ENCODE measurements at places on chromosomes 1 and 21. TPM values are rescaled to one million over a fixed set of nuclear protein-coding genes. Genes with fewer than 3 reads are reported as not detected.

The CASQ1 gene
- 29.6 TPM for total RNA-seq

The PLEKHN1 gene
- total RNA-seq = not detected

The CLCA4 gene
- not detected for total RNA-seq

The CBR3 gene
- 5.2 TPM for total RNA-seq

The PM20D1 gene
- total RNA-seq = 0.79 TPM

The DCLRE1B gene
- 1.7 TPM for total RNA-seq

The ELF3 gene
- total RNA-seq = 0.54 TPM

The PLA2G2F gene
- total RNA-seq = not detected

The EPHB2 gene
- total RNA-seq = 0.95 TPM

GRCh38 chr1:217133092-217133491 lies 409.9 kb upstream of the ESRRG start:
- H3K36me3 ChIP-seq = no peaks in the 10 kb centered on the region
- no peak for DNase-seq
- H3K27me3 ChIP-seq = peaks cover 25% of the 10 kb centered on the region
- no peak overlapping the region for H3K27ac ChIP-seq
- no peaks in the 10 kb centered on the region for H3K4me1 ChIP-seq
- no peak overlapping the region for H3K4me3 ChIP-seq

GRCh38 chr1:167837326-167837725 lies 76.6 kb downstream of the ADCY10 start:
- no peaks in the 10 kb centered on the region for H3K36me3 ChIP-seq
- no peak overlapping the region for H3K4me3 ChIP-seq
- no peak overlapping the region for H3K27ac ChIP-seq
- DNase-seq = no peak
- H3K4me1 ChIP-seq = no peaks in the 10 kb centered on the region
- no peaks in the 10 kb centered on the region for H3K27me3 ChIP-seq

DNA sequence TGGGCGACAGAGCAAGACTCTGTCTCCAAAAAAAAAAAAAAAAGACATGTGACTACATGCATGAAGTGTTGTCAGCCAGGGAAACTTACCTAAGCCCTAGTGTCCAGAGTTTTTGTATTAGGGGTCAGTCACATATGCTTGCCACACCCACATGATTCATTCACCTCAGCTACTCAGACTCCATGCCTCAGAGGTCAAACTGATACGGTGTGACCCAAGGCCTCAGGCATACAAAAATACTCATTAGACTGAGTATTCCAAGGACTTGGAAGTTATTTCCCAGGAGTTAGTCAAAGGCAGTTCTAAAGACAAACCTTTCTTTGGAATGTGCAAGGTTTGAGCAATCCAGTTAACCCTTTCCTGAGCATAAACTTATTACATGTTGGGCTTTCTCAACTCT lies 6.3 kb upstream of the TRIM33 start:
- H3K27ac ChIP-seq = no peak overlapping the region
- H3K36me3 ChIP-seq = no peaks in the 10 kb centered on the region
- H3K27me3 ChIP-seq = no peaks in the 10 kb centered on the region
- DNase-seq = no peak
- H3K4me3 ChIP-seq = no peak overlapping the region

DNA sequence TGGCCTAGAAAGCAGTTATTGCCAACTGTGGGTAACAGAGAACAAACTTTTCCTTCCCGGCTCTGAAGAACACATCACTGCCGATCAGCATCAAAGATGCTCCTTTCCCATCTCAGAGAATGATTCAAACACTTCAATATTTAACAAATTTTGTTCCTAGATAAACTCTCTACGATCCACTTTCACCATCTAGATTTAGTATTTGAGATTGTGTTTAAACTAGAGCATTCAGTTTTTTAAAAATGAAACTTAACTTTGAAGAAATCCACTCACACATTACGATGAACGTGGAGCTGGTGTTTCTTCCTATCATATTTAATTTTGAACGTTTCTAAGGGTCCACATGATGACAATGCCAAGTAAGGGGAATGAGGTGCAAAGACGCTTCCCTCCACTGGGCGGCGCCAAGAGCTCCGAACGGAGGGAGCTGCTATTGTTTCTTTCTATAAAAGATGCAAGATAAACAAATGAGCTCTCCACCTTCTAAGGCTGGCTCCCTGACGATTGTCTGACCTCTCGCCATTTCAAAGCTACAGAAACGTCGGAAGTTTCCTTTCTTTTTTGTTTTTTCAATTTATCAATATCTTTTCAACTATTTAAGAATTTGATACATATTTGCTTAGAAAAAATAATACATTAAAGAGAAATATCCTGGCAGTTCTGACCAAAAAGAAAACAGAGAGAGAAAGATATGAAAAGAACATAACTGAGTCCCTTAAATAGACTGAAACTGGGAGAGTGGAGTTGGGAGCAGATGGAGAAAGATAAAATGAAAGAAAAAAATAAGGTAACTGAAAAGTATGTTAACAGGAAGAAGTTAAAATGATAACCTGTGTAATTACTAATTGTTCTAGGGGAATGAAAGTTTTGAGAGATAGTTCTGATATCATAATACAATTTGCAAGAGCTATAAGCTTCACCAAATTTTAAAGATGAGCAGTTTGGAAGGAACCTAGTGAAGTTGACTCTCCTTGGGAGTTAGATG lies 4.4 kb upstream of the BARHL2 start:
- peaks cover 24% of the 10 kb centered on the region for H3K4me1 ChIP-seq
- no peak overlapping the region for H3K27ac ChIP-seq
- no peaks in the 10 kb centered on the region for H3K36me3 ChIP-seq
- H3K27me3 ChIP-seq = peaks cover 94% of the 10 kb centered on the region

GRCh38 chr1:175307160-175307559 lies 114.6 kb upstream of the KIAA0040 start:
- no peaks in the 10 kb centered on the region for H3K4me1 ChIP-seq
- DNase-seq = no peak
- H3K4me3 ChIP-seq = no peak overlapping the region
- no peak overlapping the region for H3K27ac ChIP-seq

DNA sequence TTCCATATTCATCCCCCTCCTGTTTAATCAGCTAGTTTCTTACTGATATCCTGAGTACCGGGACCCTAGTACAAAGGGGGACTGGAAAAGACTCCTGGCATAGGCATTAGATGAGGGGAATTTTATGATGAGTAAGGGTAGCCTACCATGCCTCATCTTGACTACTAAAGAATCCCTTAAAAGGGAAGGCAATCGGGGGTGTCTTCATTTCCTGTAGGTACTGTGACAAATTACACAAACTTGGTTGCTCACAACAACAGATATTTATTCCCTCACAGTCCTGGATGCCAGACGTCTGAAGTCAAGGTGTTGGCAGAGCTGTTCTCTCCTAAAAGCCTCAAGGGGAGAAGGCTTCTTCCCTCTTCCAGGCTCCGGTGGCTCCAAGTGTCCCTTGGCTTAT lies 28.9 kb upstream of the RUNX1 start:
- no peaks in the 10 kb centered on the region for H3K27me3 ChIP-seq
- no peak overlapping the region for H3K4me3 ChIP-seq
- peaks cover 8% of the 10 kb centered on the region for H3K4me1 ChIP-seq
- H3K27ac ChIP-seq = no peak overlapping the region

DNA sequence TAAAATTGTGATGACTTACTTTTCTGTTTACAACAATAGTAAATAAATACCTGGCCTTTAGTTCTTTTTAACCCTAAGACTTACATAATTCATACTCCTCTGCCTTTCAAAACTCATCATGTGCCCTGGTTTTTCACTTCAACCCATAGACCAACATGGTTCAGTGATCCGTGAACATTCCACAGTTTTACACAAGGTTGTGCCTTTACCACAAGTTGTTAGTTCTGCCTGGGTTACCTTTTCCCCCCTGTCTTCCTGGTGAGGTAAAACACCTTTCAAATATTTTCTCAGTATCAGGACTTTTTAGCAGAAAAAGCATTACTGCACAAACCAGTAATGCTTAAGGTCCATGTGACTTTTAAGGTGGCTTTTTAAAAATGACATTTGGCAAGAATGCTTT lies 1466.4 kb downstream of the PLA2G4A start:
- no peaks in the 10 kb centered on the region for H3K27me3 ChIP-seq
- H3K36me3 ChIP-seq = no peaks in the 10 kb centered on the region
- DNase-seq = no peak
- no peak overlapping the region for H3K4me3 ChIP-seq

DNA sequence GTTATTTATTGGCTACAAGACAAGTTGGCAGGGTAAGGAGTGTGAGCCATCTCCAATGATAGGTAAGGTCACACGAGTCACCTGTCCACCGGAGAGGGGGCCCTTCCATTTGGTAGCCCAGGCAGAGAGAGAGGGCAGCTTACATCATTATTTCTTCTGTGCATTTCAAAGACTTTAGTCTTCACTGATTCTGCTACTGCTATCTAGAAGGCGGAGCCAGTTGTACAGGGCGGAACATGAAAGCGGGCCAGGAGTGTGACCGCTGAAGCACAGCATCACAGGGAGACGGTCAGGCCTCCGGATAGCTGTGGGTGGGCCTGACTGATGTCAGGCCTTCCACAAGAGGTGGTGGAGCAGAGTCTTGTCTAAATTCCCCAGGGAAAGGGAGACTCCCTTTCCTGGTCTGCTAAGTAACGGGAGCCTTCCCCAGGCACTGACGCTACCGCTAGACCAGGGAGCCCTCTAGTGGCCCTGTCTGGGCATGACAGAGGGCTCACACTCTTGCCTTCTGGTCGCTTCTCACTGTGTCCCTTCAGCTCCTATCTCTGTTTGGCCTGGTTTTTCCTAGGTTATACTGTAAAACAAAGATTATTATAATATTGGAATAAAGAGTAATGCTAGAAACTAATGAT lies 36.7 kb downstream of the ZNF695 start:
- H3K4me3 ChIP-seq = no peak overlapping the region
- no peaks in the 10 kb centered on the region for H3K36me3 ChIP-seq
- H3K27ac ChIP-seq = no peak overlapping the region
- no peaks in the 10 kb centered on the region for H3K4me1 ChIP-seq

DNA sequence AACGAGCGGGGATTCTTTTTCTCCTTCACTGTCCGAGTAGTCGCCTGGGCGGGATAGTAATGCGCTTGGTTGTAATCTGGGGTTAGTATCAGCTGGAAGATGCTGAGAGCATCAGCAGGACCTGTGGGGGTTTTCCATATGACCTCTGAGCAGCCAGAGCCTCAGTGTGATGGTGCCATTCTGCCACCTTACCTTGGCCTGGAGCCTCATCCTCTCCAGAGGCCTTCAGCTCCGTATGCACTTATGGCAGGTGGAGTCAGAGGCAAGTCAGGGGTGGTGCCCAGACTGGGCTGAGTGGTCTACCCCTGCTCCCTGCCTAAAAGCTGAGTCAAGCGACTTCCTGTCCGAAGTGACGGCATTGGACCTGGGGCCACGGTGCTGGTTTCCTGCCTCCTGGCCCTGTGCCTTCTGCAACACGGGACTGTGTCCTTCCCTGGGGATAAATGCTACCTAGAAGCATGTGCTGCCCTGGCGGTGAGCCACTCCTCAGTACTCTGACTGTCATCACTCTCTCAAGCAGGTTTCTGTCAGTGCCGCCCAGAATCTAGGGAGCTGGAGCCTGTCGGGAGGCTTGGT lies 24.7 kb downstream of the TENT5C start:
- H3K27ac ChIP-seq = no peak overlapping the region
- no peaks in the 10 kb centered on the region for H3K27me3 ChIP-seq
- H3K4me1 ChIP-seq = peaks cover 9% of the 10 kb centered on the region
- no peak overlapping the region for H3K4me3 ChIP-seq

GRCh38 chr1:114729782-114730181 lies 13.2 kb upstream of the NRAS start:
- peaks cover 5% of the 10 kb centered on the region for H3K4me1 ChIP-seq
- no peaks in the 10 kb centered on the region for H3K27me3 ChIP-seq
- DNase-seq = no peak
- no peak overlapping the region for H3K27ac ChIP-seq

DNA sequence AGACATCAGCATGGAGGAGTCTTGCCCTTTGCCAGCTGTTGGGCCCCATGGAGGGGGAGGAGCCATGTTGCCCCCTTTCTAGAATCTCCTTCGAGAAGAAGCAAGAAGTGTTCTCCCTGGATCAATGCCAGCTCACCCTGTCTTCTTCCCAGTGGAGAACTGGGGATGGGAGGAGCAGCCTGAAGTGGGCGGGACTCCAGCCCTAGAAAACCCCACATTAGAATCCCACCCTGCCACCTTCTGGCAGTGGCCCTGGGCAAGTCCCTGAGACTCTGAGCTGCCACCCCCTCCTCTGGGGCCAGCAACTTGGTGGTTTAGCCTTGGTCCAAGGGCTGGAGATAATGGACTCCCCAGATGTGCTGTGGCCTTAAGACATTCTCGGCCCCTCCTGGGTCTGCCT lies 51.7 kb downstream of the PAX7 start:
- no peaks in the 10 kb centered on the region for H3K36me3 ChIP-seq
- peaks cover 13% of the 10 kb centered on the region for H3K27me3 ChIP-seq
- no peak overlapping the region for H3K27ac ChIP-seq
- no peak for DNase-seq
- H3K4me1 ChIP-seq = no peaks in the 10 kb centered on the region
- no peak overlapping the region for H3K4me3 ChIP-seq

DNA sequence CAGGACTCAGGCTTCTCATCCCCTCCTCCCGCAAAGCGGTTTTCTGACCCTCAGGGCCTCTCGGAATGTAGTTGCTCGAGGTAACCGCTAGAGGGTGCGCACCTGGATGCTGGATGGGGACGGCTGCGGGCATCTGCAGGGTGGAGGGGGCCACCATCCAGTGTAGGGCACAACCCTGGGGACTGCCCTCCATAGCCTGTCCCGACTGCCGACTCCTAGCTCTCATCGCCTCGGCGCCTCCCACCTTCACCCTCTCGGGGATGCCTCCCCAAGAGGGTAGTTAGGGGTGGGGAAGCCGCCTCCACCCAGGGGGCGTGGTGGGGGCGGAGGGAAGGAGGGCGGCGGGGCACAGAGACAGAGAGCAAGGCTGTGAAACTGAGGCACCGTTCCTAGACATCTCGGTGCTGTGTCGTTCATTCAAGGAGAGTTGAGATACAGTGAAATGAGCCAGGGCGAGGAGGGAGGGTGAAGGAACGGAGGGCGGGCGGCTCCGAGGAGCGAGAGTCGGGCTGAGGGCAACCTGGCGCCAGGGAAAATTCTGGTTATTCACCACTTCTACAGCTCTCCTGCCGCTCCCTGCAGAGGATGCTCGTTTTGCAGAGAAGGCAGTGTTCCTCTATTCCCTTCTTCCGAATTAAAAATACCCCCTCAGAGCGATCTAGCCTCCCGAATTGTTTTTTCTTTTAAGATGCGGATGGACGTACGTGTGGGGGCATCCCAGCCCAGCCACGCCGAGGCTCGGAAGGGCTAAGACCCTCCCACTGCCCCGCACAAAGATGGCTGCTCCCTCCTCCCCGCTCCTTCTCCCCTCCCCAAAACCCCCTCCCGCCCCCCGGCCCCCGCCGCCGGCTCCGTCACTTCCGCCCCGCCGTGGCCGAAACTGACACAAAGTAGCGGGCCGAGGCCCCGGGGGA lies at the start of gene ATP8B2:
TSS of gene ATP8B2 (plus strand) at position 857 of the 914 bp plus-strand sequence. CDS start 2,617 bp downstream, outside the sequence.
- no peaks in the 10 kb centered on the region for H3K36me3 ChIP-seq
- peaks cover 3% of the 10 kb centered on the region for H3K27me3 ChIP-seq
- H3K4me3 ChIP-seq = peak within 1 kb of the TSS; percentile 71
- peak within 1 kb of the TSS; percentile 86 for H3K27ac ChIP-seq
- DNase-seq = peak; percentile 86

DNA sequence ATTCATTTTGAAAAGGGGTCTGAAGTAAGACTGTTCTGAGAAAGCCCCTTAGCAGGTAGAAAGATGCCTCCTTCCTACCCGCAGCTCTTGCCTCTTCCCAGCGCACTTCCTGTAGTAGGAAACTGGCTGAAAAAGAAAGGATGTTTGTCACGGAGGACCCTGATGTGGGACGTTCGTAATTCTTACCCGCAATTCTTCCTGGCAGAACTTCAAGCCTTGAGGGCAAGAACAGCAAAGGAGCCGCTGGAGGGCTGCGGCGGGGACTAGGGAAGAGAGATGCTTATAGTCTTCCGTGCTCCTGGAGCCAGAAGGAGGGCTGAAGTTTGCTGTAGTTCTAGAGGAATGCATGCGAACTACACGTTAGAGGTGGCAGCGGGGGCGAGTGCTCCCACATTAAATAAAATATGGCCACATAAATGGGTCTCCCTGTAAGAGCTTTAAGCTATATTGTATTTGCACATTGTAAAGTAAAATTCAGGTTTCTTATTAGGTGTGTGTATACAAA lies 6.3 kb downstream of the C1orf53 start:
- no peaks in the 10 kb centered on the region for H3K36me3 ChIP-seq
- H3K4me3 ChIP-seq = no peak overlapping the region
- no peak for DNase-seq

Data from heart left ventricle (tissue), 16 donors.